ENCODE measurements at places on chromosomes 12 and 14. TPM values are rescaled to one million over a fixed set of nuclear protein-coding genes. Genes with fewer than 3 reads are reported as not detected.
A peak's percentile ranks its signal among the peaks of the same experiment; 100 is the strongest.

GPR137C gene
- polyA plus RNA-seq, result not detected

- no peak overlapping the region for H3K27ac ChIP-seq
- no peak overlapping the region for H3K4me3 ChIP-seq
- no peaks in the 10 kb centered on the region for H3K27me3 ChIP-seq
- DNase-seq, result no peak
Observed at GRCh38 chr14:69214393-69214792, 23.1 kb downstream of the EXD2 start.

- H3K27me3 ChIP-seq, result no peaks in the 10 kb centered on the region
- no peak overlapping the region for H3K27ac ChIP-seq
- DNase-seq, result no peak
- H3K4me3 ChIP-seq, result no peak overlapping the region
Observed at GRCh38 chr14:85338895-85339294, 191.0 kb upstream of the FLRT2 start.

FAM90A1 gene
- not detected for polyA plus RNA-seq

DNA sequence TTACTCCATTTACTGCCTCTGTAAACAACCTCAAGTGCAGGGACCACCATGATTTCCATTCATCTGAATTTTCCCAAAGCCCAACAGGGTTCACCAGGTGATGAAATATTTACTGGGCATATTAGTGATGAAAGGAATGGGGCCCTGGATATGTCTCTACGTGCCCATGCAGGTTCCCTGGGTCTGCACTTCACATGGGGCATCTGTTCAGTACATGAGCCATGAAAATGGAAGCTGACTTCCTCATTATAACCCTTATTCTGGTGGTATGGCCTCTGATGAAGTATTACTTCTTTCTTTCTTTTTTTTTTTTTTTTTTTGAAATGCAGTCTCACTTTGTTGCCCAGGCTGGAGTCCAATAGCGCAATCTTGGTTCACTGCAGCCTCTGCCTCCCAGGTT lies 26.5 kb upstream of the CORO1C start:
- no peak overlapping the region for H3K4me3 ChIP-seq
- no peak overlapping the region for H3K27ac ChIP-seq
- no peak for DNase-seq
- H3K36me3 ChIP-seq, result no peaks in the 10 kb centered on the region
- no peaks in the 10 kb centered on the region for H3K27me3 ChIP-seq
- no peaks in the 10 kb centered on the region for H3K4me1 ChIP-seq

GRCh38 chr14:68471029-68471963 lies 321.6 kb downstream of the ZFP36L1 start:
- DNase-seq, result no peak
- H3K27ac ChIP-seq, result no peak overlapping the region
- no peaks in the 10 kb centered on the region for H3K36me3 ChIP-seq
- H3K27me3 ChIP-seq, result no peaks in the 10 kb centered on the region
- peaks cover 11% of the 10 kb centered on the region for H3K4me1 ChIP-seq

C14orf180 gene
- not detected for polyA plus RNA-seq

DNA sequence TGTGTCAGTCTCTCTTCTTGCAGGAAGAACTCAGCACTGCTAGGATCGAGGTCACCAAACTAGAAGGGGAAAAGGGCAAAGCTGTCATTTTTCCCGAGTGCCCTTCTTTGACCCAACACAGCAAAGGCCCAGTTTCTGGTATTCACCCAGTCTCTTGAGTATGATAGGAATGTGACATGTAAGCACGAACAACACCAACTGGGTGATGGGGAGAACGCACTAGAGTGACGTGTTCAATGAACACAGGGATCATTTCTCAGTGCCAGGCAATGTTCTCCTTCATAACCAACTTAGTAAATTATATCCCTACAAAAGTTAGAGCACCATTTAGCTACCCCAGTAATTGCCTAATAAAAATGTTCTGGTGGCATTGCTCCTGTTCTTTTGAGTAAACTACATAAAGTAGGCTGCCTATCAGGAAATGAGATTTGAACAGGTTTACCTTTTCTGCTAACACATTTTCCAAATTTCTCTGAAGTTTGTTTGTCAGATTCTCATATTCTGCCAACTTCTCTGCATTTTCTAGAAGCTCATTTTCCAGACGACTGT lies 64.5 kb downstream of the NIN start:
- no peak for DNase-seq
- H3K27ac ChIP-seq, result no peak overlapping the region
- H3K4me3 ChIP-seq, result no peak overlapping the region
- H3K27me3 ChIP-seq, result no peaks in the 10 kb centered on the region

- no peak overlapping the region for H3K4me3 ChIP-seq
- no peak overlapping the region for H3K27ac ChIP-seq
- DNase-seq, result no peak
- no peaks in the 10 kb centered on the region for H3K4me1 ChIP-seq
- no peaks in the 10 kb centered on the region for H3K36me3 ChIP-seq
Observed at GRCh38 chr12:106042037-106042436, 96.7 kb downstream of the NUAK1 start.

DNA sequence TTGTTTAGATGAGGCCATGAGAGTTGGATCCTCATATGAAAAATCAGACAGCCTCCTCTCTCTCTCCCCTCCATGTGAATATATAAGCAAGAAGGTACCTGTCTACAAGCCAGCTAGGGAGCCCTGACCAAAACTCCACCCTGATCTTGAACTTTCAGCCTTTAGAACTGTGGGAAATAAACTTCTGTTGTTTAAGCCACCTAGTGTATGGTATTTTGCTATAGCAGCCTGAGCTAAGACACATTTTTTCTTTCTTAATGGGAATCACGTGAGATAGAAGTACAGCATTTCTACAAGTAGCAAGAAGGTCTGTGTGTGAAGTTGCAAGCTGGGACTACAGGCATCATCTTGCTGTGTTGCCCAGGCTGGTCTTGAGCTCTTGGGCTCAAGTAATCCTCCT lies 16.3 kb upstream of the ABHD12B start:
- peaks cover 13% of the 10 kb centered on the region for H3K4me1 ChIP-seq
- H3K36me3 ChIP-seq, result no peaks in the 10 kb centered on the region
- H3K27ac ChIP-seq, result no peak overlapping the region
- DNase-seq, result no peak
- H3K4me3 ChIP-seq, result no peak overlapping the region
- no peaks in the 10 kb centered on the region for H3K27me3 ChIP-seq

TAS2R19 gene
- polyA plus RNA-seq, result not detected

DNA sequence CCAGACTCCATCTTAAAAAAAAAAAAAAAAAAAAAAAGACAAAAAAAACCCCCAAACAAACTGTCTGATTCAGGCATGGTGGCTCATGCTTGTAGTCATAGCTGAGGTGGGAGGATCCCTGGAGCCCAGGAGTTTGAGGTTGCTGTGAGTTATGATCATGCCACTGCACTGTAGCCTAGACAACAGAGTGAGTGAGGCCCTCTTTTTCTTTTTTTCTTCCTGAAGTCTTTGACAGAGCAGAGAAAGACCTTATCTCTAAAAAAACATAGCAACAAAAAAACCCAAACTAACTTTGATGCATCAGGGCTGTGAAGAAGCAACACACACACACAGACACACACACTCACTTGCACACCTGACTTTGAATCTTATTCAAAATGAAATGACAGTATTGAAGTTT lies 7.7 kb upstream of the AMN1 start:
- H3K36me3 ChIP-seq, result no peaks in the 10 kb centered on the region
- no peak overlapping the region for H3K4me3 ChIP-seq
- H3K27ac ChIP-seq, result peak overlapping the region; percentile 39
- H3K4me1 ChIP-seq, result peaks cover 53% of the 10 kb centered on the region

- H3K27me3 ChIP-seq, result no peaks in the 10 kb centered on the region
- no peak for DNase-seq
- H3K4me1 ChIP-seq, result no peaks in the 10 kb centered on the region
Observed at GRCh38 chr12:26994109-26994508, 20.1 kb downstream of the TM7SF3 start.

SIX6 gene
- polyA plus RNA-seq, result not detected

CLMN gene
- 0.65 TPM for polyA plus RNA-seq

DNA sequence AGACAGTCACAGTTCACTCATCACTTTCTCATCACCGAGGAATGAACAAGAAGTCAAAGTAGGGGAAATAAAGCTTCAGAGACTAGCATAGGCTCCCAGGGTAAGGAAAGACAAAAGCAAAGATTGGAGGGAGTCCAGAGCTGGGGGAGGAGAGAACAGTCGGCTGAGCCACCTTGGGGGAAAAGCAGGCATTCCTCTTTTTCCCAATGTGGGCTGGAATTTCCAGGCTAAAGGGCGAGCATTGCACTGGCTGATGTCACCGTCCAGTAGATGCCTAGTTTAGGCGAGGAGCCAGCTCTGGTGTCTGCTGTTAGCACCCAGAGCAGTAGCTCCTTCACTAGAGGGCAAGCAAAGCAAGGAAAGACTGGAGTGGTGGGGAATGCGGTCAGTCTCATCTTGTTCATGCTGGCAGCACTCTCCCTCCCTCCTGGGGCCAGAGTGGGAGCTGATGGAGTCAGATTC lies 8.5 kb upstream of the KRT75 start:
- DNase-seq, result no peak
- no peaks in the 10 kb centered on the region for H3K36me3 ChIP-seq
- no peak overlapping the region for H3K4me3 ChIP-seq
- H3K27ac ChIP-seq, result no peak overlapping the region
- no peaks in the 10 kb centered on the region for H3K27me3 ChIP-seq
- H3K4me1 ChIP-seq, result no peaks in the 10 kb centered on the region

GRCh38 chr14:35835208-35835982 lies 9.3 kb downstream of the BRMS1L start:
- H3K27me3 ChIP-seq, result no peaks in the 10 kb centered on the region
- H3K4me3 ChIP-seq, result no peak overlapping the region
- peaks cover 3% of the 10 kb centered on the region for H3K36me3 ChIP-seq
- no peak for DNase-seq
- no peaks in the 10 kb centered on the region for H3K4me1 ChIP-seq

- H3K27ac ChIP-seq, result no peak overlapping the region
- no peak for DNase-seq
- no peaks in the 10 kb centered on the region for H3K27me3 ChIP-seq
- H3K4me3 ChIP-seq, result no peak overlapping the region
- H3K4me1 ChIP-seq, result no peaks in the 10 kb centered on the region
Observed at GRCh38 chr12:62761658-62762057, 173.3 kb downstream of the PPM1H start.

MYL6B gene
- 4.8 TPM for polyA plus RNA-seq

AQP6 gene
- not detected for polyA plus RNA-seq

OAS2 gene
- polyA plus RNA-seq, result 65.6 TPM

GRCh38 chr14:97572583-97573458 lies 775.6 kb downstream of the VRK1 start:
- H3K4me3 ChIP-seq, result no peak overlapping the region
- no peak for DNase-seq
- H3K27ac ChIP-seq, result no peak overlapping the region
- H3K27me3 ChIP-seq, result no peaks in the 10 kb centered on the region

GRCh38 chr12:103455020-103455763 lies 40.6 kb downstream of the C12orf42 start:
- peak; percentile 62 for DNase-seq
- peaks cover 30% of the 10 kb centered on the region for H3K4me1 ChIP-seq
- H3K4me3 ChIP-seq, result no peak overlapping the region
- no peaks in the 10 kb centered on the region for H3K36me3 ChIP-seq
- H3K27ac ChIP-seq, result no peak overlapping the region

POLE gene
- 2.2 TPM for polyA plus RNA-seq

GRCh38 chr14:50714450-50715073 lies 46.5 kb upstream of the SAV1 start:
- no peak overlapping the region for H3K27ac ChIP-seq
- no peaks in the 10 kb centered on the region for H3K4me1 ChIP-seq
- H3K36me3 ChIP-seq, result no peaks in the 10 kb centered on the region
- DNase-seq, result peak; percentile 14
- H3K27me3 ChIP-seq, result no peaks in the 10 kb centered on the region

KLRC2 gene
- polyA plus RNA-seq, result not detected

- no peak for DNase-seq
- no peaks in the 10 kb centered on the region for H3K4me1 ChIP-seq
- no peak overlapping the region for H3K27ac ChIP-seq
- H3K36me3 ChIP-seq, result no peaks in the 10 kb centered on the region
Observed at GRCh38 chr14:90518941-90519256, 122.1 kb downstream of the CALM1 start.

POTEM gene
- not detected for polyA plus RNA-seq

GRCh38 chr12:49671031-49671765 lies 36.0 kb downstream of the FMNL3 start:
- no peaks in the 10 kb centered on the region for H3K27me3 ChIP-seq
- peaks cover 68% of the 10 kb centered on the region for H3K4me1 ChIP-seq
- DNase-seq, result peak; percentile 85
- H3K4me3 ChIP-seq, result peak overlapping the region; percentile 21
- H3K27ac ChIP-seq, result peak overlapping the region; percentile 80

DNA sequence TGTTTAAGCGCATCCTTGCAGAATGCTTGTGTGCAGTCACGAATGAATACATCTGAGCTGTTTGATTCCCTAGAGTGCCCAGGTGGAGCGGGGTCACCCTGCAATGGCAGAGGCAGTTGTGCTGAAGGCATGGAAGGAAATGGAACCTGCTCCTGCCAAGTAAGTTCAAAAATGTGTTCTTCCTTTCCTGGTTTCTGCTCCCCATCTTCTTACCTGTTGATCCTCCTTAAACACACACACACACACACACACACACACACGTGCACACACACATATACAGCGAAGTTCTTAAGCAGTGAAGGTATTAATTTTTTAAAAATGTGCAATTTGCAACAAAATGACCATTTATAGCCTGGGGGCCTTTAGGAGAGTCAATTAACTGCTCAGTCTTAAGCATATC lies 33.3 kb downstream of the STAB2 start:
- no peak for DNase-seq
- no peaks in the 10 kb centered on the region for H3K36me3 ChIP-seq
- H3K27ac ChIP-seq, result no peak overlapping the region
- H3K27me3 ChIP-seq, result no peaks in the 10 kb centered on the region

- peak overlapping the region; percentile 87 for H3K27ac ChIP-seq
- peaks cover 40% of the 10 kb centered on the region for H3K4me1 ChIP-seq
- H3K36me3 ChIP-seq, result no peaks in the 10 kb centered on the region
- no peak for DNase-seq
- H3K27me3 ChIP-seq, result no peaks in the 10 kb centered on the region
Observed at GRCh38 chr14:53153702-53154112, 584 bp upstream of the DDHD1 start.

DNAJC22 gene
- not detected for polyA plus RNA-seq

BBOF1 gene
- polyA plus RNA-seq, result 2.4 TPM

OVCH1 gene
- polyA plus RNA-seq, result not detected

CCDC196 gene
- polyA plus RNA-seq, result not detected

DNA sequence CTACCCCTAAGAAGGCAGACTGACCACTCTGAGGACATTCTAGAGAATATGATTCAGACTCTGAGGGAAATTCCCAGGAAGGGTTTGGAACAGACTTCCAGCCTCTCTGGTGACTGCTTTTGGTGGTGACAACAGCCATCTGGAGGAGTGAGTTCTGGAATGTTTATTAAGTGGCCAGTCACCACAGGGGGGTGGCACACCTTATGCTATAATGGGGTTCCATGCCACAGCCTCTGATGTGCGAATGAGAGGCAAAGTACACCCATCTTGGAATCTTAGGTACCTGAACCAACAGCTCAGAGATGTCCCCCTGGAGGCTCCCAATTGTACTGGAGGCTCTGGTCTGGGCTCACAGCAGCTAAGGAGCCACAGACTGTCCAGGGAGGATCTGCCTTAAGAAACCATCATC lies 9.5 kb upstream of the TINF2 start:
- H3K4me1 ChIP-seq, result peaks cover 15% of the 10 kb centered on the region
- H3K27ac ChIP-seq, result no peak overlapping the region
- H3K36me3 ChIP-seq, result peaks cover 7% of the 10 kb centered on the region
